CD4-positive, alpha-beta T cell treated with Interleukin-15 for 4 hours (primary cell): ENCODE measurements at places on chromosomes 7 and 10.

DNA sequence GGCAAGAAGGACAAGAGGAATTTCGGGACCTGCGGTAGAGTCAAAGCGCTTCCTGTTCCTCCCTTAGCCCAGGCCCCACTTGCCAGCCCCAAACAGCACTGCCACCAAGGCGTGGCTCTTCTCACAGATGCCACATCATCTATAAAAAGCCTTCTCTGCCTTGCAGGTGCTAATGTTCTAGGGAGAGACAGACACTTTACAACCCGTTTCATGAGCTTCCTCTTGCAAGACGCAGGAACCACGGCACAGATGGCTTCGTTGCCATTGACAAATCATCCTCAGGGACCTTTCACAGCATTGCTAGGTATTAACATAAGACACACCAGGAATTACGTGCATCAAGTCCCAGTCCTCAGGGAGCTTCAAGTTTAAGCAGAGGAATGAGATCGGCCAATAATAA lies 180.9 kb downstream of the JCAD start:
- DNase-seq = no peak

GRCh38 chr10:124318076-124318475 lies 100.6 kb downstream of the OAT start:
- DNase-seq = no peak

GRCh38 chr10:63699785-63700613 lies 178.8 kb downstream of the REEP3 start:
- DNase-seq = no peak

- DNase-seq = no peak
Observed at GRCh38 chr7:132065193-132065988, 509.0 kb upstream of the PODXL start.

GRCh38 chr10:13893926-13894325 lies 307.2 kb downstream of the PRPF18 start:
- no peak for DNase-seq

DNA sequence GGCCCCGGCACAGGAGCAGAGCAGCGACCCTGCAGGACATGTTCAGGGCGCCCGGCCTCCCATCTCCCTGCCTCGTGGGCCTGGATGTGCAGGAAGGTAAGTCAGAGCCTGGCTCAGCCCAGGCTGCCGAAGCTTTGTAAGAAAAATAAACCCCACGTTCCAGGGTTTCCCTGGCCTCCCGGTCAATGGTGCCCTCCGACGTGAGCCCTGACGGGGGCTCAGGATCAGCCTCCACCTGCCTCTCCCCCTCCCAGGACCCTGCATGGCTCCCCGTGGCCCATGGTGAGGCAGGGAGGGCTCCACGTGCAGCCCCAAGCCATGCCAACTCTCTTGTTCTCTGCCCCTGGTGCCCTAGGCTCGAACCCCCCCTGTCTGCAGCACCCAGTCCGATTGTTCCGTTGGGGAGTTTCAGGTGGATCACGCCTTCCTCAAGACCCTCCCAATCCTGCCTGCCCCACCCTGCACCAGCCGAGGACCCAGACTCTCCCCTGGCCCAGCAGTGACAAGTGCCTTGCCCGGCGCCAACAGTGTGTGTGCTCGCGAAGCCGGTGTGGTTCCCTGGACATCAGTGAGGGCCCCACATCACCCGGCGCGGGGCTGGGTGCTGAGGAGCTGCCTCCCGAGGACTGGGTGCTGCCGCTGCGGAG lies 73.2 kb downstream of the PDGFA start:
- no peak for DNase-seq

- no peak for DNase-seq
Observed at GRCh38 chr7:4960363-4960762, 1.4 kb upstream of the MMD2 start.

DNA sequence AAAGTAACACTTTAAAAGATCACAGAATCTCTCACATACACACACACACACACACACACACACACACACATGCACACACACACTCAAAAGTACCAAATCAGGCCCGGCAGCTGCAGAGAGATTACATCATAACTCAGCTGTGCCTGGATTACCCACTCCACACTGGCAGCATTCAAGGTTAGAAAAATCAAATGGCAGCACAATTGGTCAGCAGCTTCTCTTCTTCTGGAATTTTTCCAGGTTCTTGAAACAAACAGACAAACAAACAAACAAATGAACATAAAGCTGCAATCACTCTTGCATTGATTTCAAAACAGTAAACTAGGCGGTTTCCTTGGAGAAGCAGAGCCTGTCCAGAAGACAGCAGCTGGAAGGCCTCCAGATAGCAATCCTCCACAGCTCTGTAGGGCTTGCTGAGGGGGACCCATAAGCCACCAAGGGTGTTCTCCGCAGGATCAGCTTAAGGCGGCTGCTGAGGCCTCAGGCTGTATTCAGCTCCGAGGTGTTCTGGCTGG lies 24.5 kb upstream of the FAM133B start:
- DNase-seq = no peak

- DNase-seq = no peak
Observed at GRCh38 chr7:34048445-34048844, 143.1 kb downstream of the BMPER start.

DNA sequence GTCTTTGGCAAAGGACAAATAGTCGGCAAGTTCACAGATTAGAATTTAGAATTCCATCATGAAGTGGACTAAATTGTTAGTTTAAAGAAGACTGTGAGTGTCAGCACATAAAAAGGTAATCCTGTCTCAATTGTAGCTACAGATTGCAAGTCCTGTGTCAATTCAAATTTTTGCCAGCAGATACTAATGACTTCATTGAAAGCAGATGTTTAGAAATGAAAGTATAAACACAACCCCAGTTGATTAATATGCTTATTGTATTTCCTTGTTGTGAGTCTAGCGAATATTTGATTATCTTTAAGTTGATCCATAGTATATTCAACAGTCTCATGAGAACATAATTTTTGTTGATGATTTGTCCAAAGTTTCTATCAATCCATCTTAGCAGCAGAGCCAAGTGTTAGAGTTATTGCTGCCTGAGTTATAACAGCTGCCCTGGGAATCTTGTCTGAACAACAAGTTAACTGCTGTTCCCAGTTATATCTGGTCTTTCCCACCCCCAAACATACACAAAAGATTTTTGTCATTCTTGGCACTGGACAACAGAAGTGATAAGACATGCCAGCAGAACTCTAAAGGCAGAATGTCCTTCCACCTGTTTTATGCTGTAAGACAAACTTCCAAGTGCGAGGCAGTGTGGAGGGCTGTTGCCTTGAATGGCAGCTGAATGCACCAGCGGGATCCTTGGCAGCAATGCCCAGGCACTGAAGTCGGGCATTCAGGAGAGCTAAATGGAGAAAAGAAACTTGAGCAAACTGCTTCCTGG lies 21.3 kb upstream of the HERPUD2 start:
- DNase-seq = no peak

- DNase-seq = no peak
Observed at GRCh38 chr10:77428691-77429395, 208.8 kb downstream of the KCNMA1 start.

GRCh38 chr10:5364374-5364773 lies 392 bp upstream of the UCN3 start:
- no peak for DNase-seq

DNA sequence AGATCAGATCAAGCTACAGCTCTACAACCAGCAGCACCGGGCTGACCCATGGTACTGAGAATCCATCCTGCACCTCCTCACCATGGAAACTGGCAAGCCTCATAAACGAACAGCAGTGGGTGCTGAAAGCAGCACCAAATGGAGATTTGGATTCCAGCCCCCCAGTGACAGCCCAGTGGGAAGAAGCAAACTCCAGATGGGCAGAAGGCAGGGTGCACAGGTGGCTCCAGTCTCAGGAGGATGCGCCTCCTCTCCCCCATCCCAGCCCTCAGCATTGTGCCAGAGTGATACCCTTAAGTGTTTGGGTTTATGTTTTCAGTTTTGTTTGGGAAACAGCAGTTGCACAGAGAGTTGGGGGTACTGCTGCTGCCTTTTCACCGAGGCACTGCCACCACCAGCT lies 20.6 kb upstream of the SMO start:
- DNase-seq = no peak

- no peak for DNase-seq
Observed at GRCh38 chr7:102912742-102913141, at the start of gene LRRC17. LRRC17 (plus strand) TSS chr7:102913000; CDS start chr7:102933914, 20,914 bp downstream.

DNA sequence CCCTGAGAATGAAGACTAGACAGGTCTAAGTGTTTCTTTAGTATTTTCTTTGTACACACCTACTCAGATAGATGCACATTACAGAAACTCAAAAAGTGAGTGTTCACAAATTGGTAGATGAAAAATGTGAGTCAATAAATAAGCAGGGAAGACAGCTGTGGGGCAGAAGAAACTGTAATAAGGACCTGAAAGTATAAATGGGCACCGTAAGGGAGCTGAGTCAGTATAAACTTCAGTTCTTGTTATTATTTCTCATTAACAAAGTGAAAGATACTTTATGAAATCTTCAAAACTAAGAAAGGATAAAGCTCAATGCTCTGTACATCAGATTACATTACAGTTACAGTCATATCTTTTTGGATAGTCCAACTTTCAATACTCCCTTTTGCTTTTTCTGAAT lies 2.5 kb downstream of the MTPN start:
- DNase-seq = no peak

DNA sequence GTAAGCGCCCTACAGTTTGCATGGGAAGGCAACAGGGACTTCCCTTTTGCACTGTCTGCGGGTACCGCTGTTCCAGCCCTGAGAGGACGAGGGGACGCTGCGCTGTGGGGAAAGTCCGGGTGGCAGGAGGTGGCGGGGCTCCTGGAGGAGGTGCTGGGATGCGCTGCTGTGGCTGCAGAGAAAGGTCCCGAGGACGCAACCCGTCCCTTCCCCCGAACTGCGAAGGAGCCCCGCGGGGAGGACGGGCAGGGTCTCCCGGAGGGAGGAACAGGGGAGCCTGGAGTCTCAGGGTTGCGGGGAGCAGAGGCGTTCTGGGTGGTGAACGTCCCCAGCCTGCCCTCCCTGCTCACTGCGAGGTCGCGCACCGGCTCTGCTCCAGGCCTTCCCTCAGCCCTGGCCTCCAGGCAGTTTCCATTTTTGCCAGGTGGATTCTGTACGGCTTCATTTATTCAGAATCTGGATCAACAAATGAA lies 91.6 kb downstream of the CXCL12 start:
- no peak for DNase-seq

DNA sequence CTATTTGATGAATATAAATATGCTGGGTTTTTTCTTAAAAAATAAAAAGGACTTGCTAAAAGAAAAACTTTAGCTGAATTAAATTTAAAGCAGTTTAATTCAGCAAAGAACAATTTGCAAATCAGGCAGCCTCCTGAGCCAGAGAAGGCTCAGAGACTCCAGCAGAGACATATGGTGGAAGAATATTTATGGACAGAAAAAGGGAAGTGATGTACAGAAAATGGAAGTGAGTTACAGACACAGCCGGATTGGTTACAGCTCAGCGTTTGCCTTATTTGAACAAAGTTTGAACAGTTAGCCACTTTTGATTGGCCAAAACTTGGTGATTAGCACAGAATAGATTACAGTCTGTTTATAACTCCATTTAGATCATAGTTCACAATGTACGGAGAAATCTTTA lies 110.3 kb downstream of the GAD2 start:
- no peak for DNase-seq

- no peak for DNase-seq
Observed at GRCh38 chr7:99090771-99091542, 53.0 kb downstream of the SMURF1 start.

DNA sequence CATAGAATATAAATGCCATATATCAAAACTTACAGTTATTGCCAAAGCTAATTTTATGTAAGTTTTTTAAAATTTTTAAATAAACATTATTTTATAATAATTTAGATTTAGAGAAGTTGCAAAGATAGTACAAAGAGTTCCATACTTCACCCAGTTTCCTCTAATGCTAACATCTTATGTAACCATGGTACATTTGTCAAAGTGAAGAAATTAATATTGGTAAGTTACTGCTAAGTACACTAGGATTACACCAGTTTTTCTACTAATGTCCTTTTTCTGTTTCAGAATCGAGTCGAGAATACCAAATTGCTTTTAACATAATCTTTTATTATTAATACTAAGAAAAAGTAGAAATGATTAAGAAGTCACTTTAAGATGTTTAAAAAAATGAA lies 29.2 kb downstream of the CSGALNACT2 start:
- DNase-seq = no peak

- no peak for DNase-seq
Observed at GRCh38 chr7:5452937-5453540, 29.4 kb upstream of the TNRC18 start.

- no peak for DNase-seq
Observed at GRCh38 chr10:95531994-95532399, 29.2 kb downstream of the SORBS1 start.

- DNase-seq = no peak
Observed at GRCh38 chr7:133742709-133743538, 384.2 kb upstream of the LRGUK start.

DNA sequence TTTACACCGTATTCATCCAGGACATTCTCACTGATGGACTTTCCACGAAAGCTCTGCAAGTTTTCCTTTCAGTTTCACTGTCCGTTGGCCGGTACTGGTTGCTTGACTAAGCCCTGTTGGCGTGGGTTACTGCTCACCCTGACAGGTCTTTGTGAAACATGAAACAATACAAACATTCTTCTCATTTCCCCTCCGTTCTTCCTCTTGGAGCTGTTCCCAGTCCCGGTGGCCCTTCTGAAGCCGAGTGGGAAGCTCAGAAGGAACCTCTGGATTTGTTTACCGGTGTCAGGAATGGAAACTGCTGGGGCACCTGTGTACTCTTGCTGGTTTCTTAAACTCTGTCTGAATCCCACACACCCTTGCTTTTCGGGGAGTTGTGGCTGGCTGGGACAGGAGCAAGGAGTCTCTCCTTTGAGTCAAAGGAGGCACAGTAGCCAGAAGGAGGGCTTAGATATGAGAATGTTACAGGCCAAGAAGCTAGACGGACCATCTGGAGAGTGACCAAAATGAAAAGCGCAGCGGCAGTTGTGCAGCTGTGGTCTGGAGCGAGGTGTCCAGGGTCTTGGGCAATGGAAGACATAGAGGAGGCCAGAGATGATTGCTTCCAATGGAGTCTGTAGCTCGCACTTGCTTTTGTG lies 45.7 kb downstream of the LYZL2 start:
- peak; percentile 6 for DNase-seq

GRCh38 chr10:132566892-132567291 lies 29.3 kb downstream of the INPP5A start:
- DNase-seq = no peak
